Stimulated activated CD8-positive, alpha-beta memory T cell treated with anti-CD3 and anti-CD28 coated beads, Interleukin-4, amount 100 ng/mL, for 1 hour (primary cell): ENCODE measurements at places on chromosomes 6 and 20.

- DNase-seq: no peak
Measured at GRCh38 chr6:14174226-14174625, 56.7 kb downstream of the CD83 start.

- DNase-seq: no peak
Measured at GRCh38 chr20:62831361-62831788, 14.5 kb downstream of the COL9A3 start.

DNA sequence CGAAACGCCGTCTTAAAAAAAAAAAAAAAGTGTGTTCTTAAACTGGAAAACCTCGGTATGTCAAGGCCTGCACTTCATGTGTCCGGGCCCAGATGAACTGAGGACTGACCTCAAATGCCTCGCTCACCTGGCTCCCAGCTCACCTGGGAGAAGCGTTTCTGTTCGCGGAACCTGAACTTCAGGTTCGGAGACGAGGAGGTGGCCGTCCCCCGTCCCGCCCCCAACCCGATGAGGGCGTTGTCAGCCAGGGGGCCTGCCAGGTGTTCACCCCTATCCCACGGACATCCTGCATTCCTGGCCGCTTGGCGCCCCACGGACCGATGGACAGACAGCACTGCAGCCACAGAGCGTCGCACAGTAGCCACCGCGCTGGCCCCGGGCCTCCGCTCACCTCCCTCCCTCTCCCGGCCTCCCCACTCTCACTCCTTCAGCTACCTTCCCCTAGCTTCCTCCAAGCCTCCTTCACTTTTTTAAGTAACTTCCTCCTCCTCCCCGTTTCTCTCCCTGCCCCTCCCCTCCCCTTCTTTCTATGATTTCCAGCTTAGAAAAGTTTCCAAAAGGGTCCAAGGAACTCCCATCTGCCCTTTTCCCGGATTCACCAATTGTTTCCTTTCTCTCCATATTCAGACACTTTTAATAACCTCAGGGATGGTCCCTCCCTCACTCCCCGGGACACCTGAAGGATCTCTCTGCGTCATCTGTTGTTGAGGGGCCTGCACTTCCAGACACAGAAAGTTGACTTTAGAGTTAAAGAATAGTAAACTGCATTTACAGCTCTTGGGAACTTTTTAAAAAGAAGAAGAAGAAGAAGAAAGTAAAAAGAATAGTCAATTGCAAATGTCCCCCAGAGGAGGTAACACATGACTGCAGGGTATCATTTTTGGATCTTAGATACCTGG is 22.7 kb upstream of the MCM3 start:
- DNase-seq: no peak

- DNase-seq: no peak
Measured at GRCh38 chr6:133590814-133591213, 298.1 kb upstream of the TCF21 start.

DNA sequence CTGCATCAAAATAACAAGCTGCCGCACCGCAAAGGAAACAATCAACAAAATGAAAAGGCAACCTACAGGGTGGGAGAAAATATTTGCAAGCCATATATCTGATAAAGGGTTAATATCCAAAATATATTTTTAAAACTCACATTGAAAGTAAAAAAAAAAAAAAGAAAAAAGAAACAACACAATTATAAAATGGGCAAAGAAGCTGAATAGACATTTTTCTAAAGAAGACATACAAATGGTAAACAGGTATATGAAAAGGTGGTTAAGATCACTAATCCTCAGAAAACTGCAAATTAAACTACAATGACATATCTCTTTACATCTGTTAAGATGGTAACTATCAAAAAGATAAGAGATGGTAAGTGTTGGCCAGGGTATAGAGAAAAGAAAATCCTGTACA is 105.4 kb upstream of the LY86 start:
- DNase-seq: no peak

- DNase-seq: no peak
Measured at GRCh38 chr6:37942606-37943376, 123.3 kb downstream of the ZFAND3 start.

GRCh38 chr6:88922775-88923548 is 40.5 kb downstream of the RNGTT start:
- no peak for DNase-seq

GRCh38 chr6:147554281-147554680 is 45.8 kb downstream of the SAMD5 start:
- DNase-seq: no peak

- DNase-seq: no peak
Measured at GRCh38 chr6:135644394-135644793, 146.9 kb upstream of the AHI1 start.

DNA sequence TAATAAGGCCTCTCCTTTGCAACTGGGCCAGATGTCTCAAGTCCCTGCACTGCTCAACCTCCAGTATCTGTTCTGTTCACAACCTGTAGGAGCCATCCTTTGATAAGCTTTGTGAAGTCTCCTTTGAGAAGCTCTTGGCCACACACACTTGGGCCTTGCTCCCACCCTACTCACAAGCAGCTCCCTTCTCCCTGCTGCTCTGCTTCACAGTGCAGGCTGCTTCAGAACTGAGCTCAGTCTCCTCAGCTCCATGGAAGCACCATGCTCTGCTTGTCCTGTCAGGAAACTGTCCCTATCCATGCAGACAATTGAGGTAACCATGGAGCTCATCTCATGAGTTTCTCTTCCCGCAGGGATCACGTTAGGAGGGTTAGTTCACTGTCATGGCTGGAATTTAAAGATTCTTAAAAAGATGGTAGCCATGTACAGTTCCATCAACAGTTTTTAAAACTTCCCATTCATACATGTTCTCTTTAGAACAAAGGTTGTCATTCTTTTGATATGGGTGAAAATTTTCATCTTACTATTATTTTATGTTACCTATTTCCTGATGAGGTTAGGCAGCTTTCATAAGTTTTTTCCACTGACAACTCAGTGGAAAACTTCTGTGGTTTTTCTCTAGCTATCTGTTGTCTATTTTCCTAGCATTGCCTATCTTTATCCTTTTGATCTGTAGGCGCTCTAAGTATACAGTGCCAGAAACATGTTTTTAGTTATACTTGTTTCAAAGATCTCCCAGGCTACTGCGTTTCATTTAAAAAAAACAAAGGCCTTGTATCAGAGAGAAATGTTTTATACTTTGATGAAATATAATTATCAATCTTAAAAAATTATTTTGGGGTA is 62.6 kb downstream of the AK9 start:
- no peak for DNase-seq
